NT2/D1 (cell line): ENCODE measurements at places on chromosomes 2 and 18.
A peak's percentile ranks its signal among the peaks of the same experiment; 100 is the strongest.

- DNase-seq: no peak
These were observed 366.9 kb downstream of the OSR1 start for GRCh38 chr2:18991177-18992168.

DNA sequence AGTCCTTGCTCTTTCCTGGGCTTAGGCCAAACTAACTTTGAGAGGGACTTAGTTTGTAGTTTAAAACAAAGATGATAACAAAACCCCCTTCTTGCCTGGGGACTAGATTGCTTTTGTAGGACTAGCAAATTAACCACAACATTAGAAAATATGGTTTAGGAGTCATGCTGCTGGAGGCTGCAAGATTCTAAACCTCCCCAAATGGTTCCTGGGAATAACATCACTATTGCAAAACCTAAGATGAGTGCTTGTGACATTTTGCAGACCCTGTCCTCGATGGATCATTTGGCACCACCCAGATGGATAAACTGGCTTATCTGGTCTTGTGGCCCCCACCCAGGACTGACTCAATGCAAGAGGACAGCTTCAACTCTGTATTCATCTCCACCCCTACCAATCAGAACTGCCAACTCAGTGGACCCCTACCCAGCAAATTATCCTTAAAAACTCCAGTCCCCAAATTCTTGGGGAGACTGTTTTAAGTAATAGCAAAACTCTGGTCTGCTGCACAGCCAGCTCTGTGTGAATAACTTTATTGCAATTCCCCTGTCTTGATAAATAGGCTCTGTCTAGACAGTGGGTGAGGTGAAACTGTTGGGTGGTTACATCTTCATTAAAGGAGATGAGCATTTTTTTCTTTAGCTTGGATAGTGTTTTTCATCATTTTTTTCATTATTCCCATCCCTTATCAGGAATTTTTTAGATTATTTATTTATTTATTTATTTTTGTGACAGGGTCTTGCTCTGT, 58.9 kb downstream of the SPTBN1 start:
- DNase-seq: no peak

DNA sequence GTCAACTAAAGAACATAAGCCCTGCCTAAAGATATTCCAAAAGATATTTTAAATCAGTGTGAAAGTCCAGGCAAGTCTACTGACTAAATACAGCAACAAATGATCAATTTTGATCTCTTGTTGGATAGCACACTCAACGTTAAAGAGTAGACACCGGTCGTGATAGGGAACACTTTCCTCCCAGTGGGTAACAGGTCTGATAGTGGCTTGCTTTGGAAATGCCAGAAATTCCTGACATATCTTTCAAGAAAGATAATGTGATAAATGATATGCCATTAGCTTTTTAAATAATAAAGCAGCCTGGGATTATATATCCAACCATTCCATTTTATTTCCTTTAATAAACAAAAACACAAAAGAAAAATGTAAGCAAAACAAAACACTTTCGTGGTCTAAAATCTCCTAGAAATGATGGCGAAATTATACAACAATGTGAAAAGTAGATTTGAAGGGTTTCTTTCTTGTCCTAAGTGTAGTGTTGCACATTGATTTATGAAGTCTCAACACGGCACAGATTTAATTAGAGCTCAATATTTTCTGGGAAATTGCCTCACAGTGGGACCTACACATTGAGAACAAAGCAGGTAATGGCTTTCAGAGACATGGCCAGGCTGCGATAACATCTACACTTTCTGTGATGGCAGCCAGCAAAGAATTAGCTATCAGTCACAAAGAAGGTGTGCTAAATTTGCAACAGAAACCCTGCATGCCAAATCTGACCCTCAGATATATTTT, 158.6 kb downstream of the PPP1R1C start:
- no peak for DNase-seq

- DNase-seq: no peak
These were observed 425.7 kb downstream of the SETBP1 start for GRCh38 chr18:45106331-45106774.

GRCh38 chr2:214679736-214680135, 129.7 kb downstream of the BARD1 start:
- no peak for DNase-seq

DNA sequence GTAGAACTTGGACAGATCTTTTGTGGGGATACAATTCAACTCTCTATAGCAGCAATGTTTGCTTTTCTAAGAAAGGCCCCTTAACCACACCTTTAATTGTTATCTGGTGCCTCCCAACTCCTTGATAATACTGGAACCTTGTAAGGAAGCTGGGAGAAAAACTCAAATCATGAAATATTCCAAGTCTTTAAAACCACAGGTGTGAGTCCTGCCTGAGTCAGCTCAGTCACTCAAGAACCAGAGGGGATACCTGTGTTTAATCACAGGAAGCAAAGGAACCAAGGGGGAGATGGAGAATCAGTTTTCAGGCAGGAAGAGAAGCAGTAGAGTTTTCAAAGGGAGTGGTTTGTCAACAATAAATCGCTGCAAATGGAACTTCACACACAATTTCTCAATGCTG, 159.9 kb downstream of the LAMA3 start:
- DNase-seq: no peak

DNA sequence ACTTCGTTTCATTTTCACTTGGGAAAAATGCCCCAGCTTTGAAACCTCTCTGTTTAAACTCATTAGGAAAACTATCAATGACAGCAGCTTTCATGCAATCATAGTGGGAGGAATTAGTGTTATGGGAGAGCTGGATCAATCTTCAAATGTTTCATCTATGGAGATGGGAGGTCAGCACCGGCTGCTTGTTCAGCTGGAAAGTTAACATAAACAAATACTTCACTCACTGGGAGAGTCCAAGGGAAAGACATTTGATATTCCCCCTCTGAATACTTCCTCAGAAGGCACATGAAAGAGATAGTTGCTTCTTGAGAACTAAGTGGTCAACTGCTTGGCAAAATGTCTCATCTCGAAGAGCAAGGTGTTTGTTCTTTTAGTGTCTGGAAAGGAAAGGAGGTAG, 7.3 kb downstream of the LYPD1 start:
- DNase-seq: no peak

DNA sequence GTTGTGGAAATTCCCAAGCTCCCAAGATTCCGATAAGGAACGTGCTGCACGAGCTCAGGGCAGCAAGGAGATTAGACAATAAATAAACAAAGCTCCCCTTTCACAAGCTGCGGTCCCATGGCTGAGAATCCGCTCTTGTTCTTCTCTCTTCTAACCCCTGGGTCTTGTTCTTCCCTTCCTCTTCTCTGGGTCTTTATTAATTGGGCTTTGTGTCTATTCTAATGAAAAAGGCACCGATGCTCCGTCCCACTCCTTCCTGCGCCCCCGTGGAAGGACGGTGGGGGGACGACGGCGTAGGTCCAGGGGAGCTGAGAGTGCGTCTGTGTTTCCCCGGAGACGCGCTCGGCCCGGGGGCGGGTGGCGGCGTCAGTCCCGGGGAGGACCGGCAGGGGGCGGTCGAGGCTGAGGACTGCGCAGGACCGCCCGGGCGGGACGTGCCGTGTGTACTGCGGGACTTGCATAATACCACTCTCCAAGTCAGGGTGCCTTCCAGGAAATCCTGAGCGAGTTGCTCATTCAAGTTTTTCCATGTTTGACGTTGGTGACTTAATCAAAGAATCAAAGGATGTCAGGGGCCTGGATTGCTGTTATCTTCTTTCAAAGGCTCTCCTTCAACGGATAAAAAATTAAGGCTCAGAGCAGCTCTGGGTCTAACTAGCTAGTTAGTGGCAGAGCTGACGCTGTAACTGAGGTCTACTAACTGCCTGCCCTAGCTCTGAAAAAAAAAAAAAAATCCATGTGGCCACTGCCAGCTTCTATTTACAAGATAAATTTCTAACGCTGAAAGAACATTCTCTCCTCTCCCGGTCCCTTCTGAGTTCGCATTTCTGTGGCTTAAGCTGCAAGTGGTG, 321.4 kb downstream of the TGIF1 start:
- DNase-seq: peak; percentile 55

- no peak for DNase-seq
These were observed 126.7 kb upstream of the CYP26B1 start for GRCh38 chr2:72274380-72274797.
